ENCODE measurements at places on chromosomes 12 and 14. TPM values are rescaled to one million over a fixed set of nuclear protein-coding genes. Genes with fewer than 3 reads are reported as not detected.

GRCh38 chr14:34722723-34723545 lies 8.5 kb upstream of the CFL2 start:
- DNase-seq: peak; percentile 56

KRT8 gene
- 0.40 TPM for total RNA-seq

ERP27 gene
- total RNA-seq: 3.4 TPM

- DNase-seq: peak; percentile 56
These were observed 8.9 kb downstream of the AJUBA start for GRCh38 chr14:22973217-22974032.

OLR1 gene
- total RNA-seq: not detected

- DNase-seq: peak; percentile 54
These were observed 37.8 kb downstream of the PAH start for GRCh38 chr12:102879144-102879763.

GRCh38 chr12:91690531-91690930 lies 455.1 kb downstream of the BTG1 start:
- no peak for DNase-seq

DTX1 gene
- 2.9 TPM for total RNA-seq

DNA sequence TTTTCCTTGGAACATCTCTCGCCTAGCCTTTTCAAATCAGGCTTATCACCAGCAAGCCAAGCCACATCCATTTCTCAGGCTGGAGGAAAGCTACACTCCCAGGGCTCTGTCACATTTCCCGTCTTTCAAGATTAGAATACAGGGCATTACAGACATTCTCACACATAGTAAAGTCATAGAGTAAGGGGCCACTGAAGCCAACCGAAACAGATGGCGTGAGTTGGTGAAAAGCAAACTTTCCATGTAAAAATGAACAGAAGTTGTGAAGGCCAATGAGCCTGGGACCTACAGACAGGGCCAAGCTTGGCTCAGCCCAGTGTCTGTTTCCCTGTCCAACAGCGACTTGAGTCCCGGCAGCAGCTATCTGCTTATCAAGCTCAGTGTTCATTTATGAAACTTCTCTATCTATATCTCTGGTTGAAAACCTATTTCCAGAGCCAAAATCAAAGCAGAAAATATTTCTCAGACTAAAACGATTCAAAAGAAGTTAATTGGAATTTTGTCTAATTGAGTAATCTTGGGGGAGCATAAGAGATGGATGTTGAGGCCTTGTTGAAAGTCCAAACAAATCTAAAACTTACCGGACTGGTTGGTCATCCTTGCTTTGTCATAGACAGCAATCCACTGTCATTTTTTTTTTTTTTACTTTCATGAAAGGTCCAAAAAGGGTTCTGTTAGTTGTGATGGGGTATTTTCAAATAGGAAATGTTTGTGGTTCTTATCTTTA lies 105.6 kb downstream of the DAAM1 start:
- no peak for DNase-seq

FGF23 gene
- not detected for total RNA-seq

GRCh38 chr14:94989946-94990345 lies 167.4 kb downstream of the DICER1 start:
- DNase-seq: no peak

DNA sequence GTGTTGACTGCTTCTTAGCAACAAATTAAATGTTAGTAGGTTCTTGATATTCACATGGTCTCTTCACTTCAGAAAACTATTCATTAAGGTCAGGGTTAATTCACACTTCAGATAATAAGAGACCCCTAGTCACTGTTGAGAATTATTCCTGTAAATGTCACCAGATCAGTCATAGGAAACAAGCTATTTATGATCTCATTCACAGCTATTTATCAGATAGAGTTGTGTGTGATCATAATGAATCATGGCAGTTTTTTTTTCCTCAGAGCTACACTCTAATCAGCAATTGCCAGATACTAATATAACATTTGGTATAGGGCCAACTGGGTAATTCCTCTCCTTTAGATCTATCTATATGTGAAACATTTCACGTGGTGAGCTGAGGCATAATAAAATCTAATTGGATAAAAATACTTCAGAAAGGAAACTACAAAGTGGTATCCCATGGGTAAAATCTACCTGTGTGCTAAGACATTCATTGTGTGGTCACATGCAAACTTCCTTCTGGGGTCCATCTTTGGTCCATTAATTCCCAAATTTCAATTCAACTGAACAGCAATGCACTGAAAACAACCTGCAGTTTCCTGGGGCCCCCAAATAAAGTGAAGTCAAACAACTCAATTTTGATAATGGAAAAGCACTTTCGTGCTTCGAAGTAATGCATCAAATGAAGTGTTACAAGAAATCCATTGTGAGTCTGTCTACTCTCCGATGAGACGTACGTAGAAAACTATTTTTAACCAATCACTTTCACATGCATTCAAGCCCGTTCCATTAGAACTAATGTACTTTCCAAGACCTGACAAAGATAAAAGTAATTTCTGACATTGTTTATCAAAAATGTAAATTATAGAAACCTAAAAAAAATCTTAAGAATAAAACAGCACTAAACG lies 197.0 kb downstream of the ACSS3 start:
- no peak for DNase-seq

All from activated CD8-positive, alpha-beta T cell treated with anti-CD3 and anti-CD28 coated beads for 36 hours (primary cell).